ENCODE measurements at places on chromosomes 2 and 18.

DNA sequence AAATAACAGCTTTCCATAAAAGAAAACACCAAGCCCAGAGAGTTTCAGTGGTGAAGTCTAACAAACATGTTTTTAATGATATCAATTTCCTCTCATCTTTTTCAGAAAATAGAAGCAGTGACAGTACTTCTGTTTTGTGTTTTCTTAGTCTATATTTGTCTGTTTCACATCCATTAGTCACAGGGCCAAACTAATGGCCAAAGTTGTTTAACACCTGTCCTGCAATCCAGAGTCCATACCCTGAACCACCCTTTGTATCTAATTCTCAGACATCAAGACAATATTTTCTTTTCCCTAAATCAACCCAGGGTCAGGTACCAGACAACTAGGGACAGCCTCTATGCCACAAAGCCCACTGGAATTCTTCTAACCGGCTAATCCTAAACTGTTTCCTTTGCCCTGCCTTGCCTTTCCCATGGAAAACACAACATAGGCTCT lies 25.9 kb downstream of the TMSB10 start:
- no peak for DNase-seq

DNA sequence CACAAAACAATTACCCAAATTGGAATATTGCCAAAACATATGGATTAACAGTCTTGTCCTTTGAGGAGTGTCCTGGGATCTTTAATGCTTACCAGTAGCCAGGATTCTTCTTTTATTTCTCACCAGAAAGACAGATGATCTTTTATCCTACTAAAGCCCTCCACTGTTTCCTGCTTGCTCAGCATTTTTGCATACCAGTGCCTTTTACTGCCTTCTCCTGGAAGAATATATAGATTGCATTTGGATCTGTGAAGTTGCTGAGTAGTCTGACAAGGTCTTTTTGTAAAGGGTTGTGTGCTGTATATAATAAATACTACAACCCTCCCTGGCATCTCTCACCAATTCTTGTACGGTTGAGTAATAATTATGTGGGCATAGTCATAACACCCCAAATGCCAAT lies 652.2 kb downstream of the LRRTM4 start:
- DNase-seq = no peak

GRCh38 chr2:136351684-136352083 lies 233.7 kb upstream of the CXCR4 start:
- no peak for DNase-seq

GRCh38 chr2:138718405-138718804 lies 61.8 kb downstream of the NXPH2 start:
- no peak for DNase-seq

DNA sequence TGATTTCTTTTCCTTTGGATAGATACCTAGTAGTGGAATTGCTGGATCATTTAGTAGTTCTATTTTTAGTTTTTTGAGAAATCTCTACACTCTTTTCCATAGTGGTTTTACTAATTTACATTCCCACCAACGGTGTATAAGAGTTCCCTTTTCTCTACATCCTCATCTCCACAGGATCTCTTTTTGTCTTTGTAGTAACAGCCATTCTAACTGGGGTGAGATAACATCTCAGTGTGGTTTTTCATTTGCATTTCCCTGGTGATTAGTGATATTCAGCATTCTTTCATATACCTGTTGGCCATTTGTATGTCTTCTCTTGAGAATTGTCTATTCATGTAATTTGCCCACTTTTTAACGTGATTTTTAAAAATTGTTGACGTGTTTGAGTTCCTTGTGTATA lies 13.8 kb downstream of the RFTN2 start:
- no peak for DNase-seq

DNA sequence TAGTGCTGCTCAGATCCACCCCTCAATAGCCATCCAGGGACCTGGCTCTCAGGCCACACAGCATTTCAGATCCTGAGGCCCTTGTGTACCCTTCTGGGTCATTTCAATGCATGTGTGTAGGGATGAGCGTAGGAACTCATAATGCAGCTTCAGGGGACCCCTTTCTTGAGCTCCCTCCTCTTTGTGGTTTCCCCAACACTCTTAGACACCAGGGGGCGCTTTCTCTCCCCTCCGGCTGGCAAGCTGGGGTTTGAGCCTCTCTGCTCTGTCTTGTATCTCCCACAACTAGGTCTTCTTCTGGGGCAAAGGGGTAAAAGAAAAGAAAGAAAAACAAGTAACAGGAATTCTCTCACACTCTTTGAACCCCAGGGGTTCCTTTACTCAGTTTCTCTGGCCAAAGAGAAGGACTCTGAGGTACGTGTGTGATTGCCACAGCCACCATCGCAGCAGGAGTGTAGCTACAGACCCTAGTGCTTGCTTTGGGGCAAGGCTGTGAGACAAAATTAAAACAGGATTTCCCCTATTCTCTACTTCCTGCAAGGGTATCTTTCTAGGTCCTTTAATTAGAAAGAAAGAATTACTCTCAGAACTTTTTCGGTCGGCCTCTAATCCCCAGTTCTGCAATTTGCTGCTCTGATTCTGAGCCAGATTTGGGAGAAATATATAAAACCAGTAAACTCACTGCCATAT lies 38.0 kb downstream of the CABYR start:
- peak; percentile 21 for DNase-seq

GRCh38 chr2:160522951-160523710 lies 29.5 kb upstream of the RBMS1 start:
- DNase-seq = no peak

GRCh38 chr2:143347271-143347695 lies 218.1 kb downstream of the ARHGAP15 start:
- DNase-seq = peak; percentile 90

DNA sequence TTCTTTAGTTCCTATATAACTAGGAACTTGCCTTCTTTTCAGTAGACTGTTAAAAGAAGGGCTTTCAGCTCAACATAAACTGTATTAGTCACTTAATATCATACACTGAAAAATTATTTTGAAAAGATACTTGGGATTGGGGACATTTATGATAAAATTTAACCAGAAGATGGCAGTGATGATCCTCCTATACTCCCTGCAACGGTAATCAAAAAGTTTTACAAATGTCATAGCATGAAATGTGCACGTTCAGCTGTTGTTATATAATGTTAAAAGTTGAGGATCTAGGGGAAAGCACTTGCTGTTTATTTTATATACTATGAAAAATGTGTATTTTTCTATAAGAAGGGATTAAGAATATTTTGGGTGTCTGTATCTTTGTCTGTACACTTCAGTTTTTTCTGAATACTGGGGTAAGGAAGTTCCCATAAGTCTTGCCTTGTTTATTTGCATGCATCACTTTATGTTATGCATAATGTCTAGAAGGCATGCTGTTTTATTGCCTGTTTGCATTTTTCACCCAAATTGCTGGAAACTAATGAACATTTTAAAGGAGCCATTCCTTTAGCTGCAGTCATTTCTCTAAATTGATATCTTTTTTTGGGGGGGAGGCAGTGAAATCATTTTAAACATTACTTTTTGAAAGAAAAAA lies 19.0 kb downstream of the DYNC1I2 start:
- DNase-seq = no peak

GRCh38 chr2:241906826-241907570 lies 37.5 kb downstream of the RTP5 start:
- no peak for DNase-seq

DNA sequence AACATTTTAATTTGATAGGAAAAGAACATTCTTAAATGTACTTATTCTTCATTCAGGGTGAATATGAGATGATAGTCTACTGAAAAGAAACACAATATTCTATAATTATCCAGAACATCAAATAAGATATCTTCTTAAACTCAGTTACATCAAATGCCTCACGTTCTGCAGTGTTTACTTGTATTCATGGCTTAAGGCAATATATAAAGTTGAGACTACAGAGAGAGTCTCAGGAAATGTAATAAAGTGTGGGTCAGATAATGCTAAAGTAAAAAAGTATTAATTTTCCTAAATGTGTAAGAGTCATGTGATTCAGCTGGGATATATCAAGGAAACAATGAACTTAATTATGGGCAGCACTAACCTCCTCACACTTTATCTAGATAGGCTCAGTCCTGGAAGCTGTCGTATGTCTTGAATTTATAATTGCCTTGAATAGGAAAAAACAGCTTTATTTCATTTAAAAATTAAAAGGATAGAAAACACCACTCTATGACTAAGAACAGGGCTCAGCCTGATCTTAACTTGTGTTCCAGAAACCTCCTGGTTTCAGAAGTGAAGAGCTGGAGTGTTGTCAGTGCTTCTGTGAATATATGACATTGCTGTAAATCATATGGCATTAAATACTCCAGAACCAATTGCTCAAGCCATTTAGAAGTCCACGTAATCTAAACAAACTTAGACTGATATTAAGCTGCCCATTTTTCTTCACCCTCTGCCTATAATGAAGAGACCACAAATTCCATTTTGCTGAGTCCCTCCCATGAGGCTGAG lies 240.2 kb downstream of the FSIP2 start:
- DNase-seq = no peak

DNA sequence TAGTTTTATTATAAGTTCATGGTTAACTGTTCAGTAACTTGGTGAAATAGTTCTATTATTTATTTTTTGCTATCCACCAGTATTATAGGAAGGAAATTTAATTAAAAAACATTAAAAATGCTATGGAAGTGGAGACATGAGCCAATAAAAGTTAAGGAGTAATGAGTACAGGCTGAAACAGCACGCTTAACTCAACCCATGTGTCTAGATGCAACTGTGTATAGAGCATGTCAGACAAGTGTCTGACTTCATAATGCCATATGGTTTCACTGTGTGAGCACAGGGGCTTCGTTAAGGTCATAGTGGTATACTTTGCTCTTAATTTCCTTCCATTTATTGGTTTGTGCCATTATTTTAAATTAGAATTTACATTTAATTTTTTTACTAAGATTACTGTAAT lies 566.8 kb upstream of the NRP2 start:
- no peak for DNase-seq

DNA sequence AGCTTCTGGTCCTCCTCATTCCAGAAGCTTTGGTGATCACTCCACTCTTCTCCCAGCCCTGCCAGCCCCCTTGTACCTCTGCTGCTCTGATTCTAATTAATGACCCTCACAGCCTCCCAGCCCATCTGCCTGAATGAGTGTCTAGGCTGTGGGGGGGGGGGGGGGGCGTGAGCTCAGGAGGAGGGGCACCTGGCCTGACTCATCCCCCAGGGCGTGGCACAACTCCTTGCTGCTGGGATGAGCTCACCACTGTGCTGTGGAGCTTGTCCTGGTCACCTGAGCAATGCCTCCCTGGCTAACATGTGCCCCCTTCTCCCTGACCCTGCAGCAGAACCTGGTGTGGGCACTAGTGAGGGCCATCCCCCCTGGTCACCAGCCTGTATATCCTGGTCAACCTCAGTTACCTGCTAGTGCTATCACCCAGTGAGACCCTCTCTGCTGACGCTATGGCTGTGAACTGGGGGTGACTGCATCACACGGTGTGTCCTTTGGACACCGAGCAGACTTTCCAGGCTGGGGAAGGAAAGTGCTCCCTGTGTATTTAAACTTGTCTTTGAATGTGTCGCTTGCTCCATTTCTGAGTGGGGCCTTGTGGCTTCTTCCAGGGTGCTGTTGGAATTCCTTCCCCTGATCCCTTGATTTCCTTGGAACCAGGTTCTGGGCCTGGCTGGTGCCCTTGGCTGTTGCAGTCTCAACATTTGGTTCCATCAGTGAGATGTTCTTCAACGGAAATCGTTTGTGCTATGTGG lies 41.5 kb upstream of the PUM2 start:
- DNase-seq = no peak

- no peak for DNase-seq
Measured at GRCh38 chr2:182259629-182260150, 167.1 kb downstream of the PDE1A start.

DNA sequence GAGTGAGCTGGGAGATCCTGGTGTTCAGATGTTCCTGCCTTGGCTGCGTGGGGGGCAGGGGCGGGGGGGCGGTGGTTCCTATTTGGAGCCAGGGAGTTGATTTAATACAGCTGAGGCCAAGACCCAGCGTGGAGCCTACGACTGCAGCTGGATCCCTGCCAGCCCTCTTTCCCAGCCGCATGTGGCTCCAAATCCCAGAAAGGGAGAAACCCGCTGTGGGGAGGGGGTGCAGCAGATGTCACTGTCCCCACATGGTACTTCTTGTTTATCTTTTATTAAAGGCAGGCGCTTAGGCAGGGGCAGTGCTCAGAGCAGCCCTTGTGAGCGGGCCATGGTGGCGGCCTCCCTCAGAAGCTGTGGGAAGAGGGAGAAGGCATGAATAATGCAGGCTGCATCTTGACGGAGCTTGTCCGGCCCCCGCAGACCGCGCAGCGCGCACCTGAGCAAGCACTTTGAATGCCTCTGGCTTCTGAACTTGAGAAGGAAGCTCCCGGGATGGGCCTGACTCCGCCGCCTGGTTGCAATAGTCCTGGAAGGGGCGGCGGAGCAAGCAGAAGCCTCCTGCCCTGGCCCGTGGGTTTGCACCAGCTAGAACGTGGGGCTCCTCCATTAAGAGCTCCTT lies 112.1 kb downstream of the GLI2 start:
- DNase-seq = no peak

DNA sequence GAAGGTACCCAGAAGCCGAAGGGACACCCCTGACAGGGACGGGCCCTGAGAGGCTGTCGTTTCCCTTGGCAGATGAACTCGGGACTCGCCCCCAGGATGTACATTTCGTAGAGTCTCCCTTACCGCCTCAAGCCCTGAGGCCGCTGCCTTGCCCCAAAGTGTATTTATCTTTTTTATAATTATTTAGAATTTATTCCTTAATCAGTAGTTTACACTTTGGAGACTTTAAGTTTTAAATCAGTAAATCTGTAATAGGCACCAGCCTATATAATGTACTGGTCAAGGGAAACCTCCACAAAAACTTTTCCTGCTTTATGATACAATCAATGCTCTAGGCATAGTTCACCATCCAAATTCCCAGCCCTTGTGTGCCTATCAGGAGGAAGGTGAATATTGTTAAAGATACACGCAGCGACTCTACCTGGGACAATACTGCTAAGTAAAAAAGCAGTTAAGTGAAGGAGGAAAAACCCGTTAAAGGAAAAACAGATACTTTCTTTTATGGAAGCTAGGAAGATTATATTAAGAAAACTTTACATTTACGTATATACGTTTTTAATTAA lies 848 bp downstream of the VRK2 start:
- no peak for DNase-seq

GRCh38 chr2:161972866-161973265 lies 101.1 kb downstream of the DPP4 start:
- no peak for DNase-seq

DNA sequence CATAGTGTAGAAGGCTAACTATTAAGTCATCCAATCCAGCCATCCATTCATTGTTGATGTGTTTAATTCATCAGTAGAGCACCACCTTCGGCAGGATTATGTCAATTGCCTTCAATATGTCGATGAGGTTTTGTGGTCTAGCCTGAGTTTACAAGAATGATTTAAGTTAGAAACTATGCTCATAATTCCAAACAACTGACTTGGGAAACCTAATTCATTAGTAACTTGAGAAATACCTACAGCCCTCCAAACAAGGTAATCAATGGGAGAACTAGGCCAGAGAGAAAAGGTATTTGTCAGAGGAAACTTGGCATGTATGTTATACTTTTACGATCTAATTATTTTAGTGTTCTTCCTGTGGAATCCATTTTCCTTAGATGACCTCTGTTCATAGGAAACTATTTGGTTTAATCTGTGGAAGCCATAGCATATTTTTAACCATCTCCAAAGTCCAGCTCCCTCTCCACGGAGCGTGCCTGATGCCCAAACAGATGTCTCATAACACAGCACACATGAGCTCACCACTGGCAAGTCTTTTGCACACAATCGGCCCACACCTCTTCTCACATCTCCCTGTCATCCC lies 148.5 kb downstream of the GFPT1 start:
- no peak for DNase-seq

- DNase-seq = no peak
Measured at GRCh38 chr2:180656455-180656847, 324.0 kb upstream of the UBE2E3 start.

GRCh38 chr2:214019229-214019972 lies 391.5 kb upstream of the VWC2L start:
- DNase-seq = no peak
